ENCODE measurements at places on chromosomes 16 and 17.

DNA sequence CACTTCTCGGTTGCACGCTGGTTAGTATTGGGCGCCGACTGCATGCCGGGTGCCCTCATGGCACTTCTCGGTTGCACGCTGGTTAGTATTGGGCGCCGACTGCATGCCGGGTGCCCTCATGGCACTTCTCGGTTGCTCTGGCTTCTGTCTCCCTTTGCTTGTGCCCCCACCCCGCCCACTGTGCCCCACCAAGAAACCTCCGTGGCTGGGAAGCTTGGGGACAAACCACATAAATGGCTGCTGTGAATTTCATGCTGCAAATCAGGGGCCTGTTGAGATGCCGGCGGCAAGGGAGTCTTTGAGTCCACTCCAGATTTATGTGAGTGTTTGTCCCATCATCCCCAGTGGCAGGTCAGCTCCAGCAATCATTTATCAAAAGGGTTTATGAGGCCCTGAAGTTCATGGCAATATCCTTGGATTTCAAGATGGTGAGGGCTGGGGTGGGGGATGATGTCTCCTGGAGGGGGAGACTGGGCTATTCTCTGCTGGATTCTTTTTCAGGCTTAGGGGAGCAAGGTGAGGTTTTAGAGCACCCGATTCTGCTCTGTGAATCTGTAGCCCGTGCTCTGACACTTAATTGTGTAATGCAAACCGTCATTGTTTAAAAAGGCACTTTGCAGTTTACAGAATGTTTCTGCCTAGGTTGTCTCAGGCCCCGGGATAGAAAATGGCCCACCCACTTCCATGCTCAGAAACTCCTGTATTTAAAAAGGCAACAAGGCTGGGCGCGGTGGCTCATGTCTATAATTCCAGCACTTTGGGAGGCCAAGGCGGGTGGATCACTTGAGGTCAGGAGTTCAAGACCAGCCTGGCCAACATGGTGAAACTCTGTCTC lies 51.2 kb upstream of the CIBAR2 start:
- DNase-seq, result no peak

DNA sequence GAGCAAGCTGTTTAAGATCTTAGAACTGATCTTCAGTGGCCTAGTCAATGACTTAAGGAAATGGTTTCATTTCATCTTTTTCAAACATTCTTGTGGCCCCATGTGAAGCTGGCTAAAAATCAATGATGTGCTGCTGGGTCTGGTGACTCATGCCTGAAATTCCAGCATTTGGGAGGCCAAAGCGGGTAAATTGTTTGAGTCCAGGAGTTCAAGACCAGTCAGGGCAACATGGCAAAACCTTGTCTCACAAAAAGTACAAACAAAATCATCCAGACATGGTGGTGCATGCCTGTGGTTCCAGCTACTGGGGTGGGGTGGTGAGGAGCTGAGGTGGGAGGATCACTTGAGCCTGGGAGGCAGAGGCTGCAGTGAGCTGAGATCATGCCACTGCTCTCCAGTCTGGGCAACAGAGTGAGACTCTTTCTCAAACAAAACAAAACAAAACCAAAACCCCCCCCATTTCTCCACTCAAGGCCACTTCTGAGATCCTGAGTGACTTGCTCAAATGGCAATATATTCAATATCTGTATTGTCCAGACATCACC lies 17.4 kb upstream of the COL1A1 start:
- DNase-seq, result no peak

- DNase-seq, result no peak
Measured at GRCh38 chr16:3696425-3697218, 20.7 kb downstream of the TRAP1 start.

- DNase-seq, result peak; percentile 64
Measured at GRCh38 chr17:35930211-35931065, at the start of gene RDM1. TSS of gene RDM1 (minus strand) at chr17:35930773. CDS start at chr17:35930727, 46 bp downstream.

DNA sequence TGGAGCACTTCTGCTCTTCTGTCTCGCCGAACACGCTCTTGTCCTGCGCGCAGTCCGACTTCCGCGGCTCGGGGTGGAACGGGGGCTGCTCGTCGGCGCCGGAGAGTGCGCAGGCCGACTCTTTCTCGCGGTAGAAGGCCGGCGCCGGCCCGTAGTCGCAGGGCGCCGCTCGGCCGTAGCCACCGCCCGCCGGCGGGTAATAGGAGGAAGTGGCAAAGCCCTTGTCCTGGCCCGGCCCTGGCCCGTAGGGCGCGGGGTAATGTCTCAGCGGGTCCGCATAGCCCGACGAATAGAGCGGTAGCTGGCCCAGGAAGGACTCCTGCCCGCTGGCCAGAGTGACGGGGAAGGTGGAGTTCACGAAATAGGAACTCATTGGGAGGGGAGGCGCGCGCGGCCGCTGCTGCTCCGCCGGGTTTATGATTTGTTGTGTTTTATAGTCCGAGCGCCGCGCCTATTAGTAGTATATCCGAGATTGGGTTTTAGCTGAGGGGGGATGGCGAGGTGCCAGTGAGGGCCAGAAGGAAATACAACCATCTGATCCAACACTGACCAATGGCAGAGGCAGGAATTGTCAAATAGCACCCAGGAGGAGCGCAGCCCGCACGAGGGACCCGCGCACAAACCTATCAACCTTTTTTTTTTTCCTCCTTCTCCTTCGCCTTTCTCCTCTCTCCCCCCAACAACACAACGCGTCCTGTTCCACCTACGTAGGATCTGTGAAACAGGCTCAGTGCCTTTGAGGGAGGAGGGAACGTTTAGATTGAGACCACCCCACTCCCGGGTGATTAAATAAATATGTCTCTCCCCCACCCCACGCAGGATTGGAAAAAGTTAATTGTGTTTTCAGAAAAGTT lies 4.4 kb upstream of the HOXB5 start:
- DNase-seq, result no peak

GRCh38 chr16:30699615-30700099 lies 686 bp downstream of the SRCAP start:
- no peak for DNase-seq

DNA sequence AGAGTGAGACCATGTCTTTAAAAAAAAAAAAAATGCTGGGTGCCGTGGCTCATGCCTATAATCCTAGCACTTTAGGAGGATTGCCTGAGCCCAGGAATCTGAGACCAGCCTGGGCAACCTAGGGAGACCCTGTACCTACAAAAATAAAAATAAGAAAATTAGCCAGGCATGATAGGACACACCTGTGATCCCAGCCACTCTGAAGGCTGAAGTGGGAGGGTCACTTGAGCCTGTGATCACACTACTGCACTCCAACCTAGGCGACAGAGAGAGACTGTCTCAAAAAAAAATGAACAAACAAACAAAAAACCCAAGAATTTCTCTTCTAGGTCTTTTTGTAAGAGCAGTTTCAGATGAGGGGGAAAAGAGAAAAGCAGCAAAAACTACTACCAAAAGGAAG lies 34.6 kb downstream of the NME2 start:
- no peak for DNase-seq

- no peak for DNase-seq
Measured at GRCh38 chr16:9257843-9258242, 166.4 kb downstream of the HAPSTR1 start.

- no peak for DNase-seq
Measured at GRCh38 chr16:10552281-10552680, 28.1 kb downstream of the EMP2 start.

- no peak for DNase-seq
Measured at GRCh38 chr16:53043986-53044601, 8.6 kb downstream of the CHD9NB start.

DNA sequence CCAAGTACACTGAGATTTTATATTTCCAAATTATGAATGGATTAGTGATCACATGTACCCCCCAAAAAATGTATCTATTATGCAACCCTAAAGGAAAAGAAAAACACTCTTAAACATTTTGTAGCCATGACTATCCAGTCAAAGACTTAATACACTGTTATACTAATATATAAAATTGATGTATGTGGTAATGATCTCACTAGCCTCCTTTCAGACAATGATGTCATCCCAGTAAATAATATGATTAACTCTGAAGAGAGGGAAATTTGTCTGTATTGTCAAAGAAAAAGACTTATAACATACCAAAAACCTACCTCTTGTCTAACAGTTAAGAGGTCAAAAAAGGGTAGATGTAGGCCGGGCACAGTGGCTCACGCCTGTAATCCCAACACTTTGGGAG lies 80.7 kb downstream of the USP32 start:
- DNase-seq, result no peak

DNA sequence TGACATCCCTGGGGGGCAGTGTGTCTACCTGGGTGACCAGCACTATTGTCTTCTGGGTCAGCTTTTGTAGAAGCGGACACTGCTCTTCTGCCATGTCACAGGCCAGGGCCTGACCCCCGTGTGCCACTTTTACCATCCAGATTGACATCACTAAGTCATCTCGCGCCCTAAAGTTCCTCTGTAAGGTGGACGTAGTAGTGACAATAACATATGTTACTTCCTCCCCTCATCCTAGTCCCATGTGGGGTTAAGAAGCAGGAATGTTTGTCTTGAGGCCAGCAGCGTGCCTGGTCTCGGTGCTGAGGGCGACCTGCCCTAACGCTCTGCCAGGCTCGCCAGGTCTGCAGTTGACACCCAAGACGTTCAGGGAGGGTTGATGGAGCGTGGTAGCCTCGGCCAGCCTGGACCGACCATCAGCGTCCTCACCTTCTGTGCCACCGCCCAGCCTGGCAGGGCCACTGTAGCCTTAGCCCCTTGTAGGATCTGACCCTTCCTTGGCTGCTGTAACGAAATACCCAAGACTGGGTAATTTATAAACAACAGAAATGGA lies 20.7 kb downstream of the GAA start:
- DNase-seq, result no peak

GRCh38 chr16:851209-851810 lies 50.8 kb upstream of the GNG13 start:
- DNase-seq, result no peak

- no peak for DNase-seq
Measured at GRCh38 chr16:77896415-77897128, 108.2 kb downstream of the VAT1L start.

DNA sequence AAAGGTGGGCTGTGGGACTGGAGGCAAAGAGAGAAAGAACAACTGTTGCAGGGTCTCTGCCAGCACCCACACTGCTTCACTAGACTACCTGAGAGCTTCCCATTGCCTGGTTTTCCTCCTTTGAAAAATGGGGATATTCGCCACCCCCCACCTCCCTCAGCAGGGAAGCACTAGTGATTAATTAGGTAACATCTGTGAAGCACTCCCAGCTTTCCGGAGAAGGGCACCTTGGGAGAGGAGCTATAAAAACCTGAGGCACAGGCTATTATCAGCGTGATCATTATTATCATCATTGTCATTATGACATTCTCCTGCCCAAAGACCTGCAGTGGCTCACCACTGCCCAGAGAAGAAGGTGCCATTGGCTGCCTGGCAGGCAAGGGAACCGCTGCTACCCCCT lies 83.5 kb downstream of the XYLT1 start:
- no peak for DNase-seq

- no peak for DNase-seq
Measured at GRCh38 chr16:56336071-56336688, 89.2 kb downstream of the AMFR start.

DNA sequence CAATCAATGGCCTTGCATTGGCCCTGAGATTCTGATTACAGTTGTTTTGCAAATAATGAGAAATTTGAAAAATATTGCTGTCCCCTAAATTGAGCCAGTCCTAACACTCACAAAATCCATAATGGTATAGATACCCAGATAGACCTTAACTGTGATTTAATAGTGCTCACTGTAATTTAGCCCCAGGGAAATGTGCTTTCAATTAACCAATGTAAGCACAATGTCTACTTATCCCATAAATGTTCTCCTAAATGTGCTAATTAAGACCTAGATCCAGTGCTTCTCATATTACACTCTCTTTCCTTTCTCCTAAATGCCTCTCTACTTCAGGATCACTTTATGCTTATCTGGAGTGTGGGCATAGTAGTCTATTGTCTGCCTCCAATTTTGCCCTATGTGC lies 417.8 kb upstream of the CCL2 start:
- DNase-seq, result no peak

- no peak for DNase-seq
Measured at GRCh38 chr17:77875881-77876509, 82.5 kb upstream of the TNRC6C start.

- no peak for DNase-seq
Measured at GRCh38 chr17:81345228-81346089, 49.8 kb upstream of the BAHCC1 start.

- no peak for DNase-seq
Measured at GRCh38 chr17:74853669-74854068, 6.0 kb downstream of the GRIN2C start.

GRCh38 chr17:57138956-57139576 lies 54.0 kb downstream of the AKAP1 start:
- DNase-seq, result no peak

DNA sequence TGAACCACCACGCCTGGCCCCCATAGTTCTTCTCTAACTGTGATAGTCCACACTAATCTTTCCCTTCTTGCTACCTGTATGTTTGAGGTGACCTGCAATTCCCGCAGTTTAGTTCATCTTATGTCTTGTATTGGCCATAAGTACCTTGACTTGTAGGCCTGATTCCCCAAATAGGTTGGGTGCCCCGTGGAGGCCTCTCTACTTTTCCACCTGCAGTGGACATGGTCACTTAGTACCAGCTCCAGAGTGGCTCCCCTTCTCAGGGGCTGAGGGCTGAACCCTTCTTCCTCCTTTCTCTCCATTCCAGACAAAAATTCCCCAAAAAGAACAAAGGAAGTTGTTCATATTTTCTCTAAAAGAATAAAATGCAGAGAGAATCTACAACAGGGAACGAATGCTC lies 33.5 kb upstream of the CES5A start:
- DNase-seq, result no peak

DNA sequence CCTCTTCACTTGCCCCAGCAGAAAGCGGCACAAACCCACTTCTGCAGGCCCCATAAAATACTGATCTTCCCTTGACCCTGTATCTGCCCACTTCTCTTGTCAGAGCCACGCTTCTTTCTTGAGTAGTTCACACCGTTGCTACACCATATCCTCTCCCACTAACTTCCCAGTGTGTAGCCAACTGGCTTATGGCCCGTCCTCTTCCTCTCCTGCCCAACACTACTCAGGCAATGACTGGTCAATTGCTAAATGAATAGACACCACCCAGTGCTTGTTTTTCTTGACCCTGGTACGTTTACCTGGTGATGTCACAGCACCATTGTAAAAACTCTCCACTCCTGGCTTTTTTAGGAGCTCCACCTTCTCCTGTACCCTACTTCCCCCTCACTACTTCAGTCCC lies 86.9 kb downstream of the NDEL1 start:
- DNase-seq, result no peak

GRCh38 chr16:66207139-66207882 lies 159.2 kb upstream of the CDH5 start:
- no peak for DNase-seq

DNA sequence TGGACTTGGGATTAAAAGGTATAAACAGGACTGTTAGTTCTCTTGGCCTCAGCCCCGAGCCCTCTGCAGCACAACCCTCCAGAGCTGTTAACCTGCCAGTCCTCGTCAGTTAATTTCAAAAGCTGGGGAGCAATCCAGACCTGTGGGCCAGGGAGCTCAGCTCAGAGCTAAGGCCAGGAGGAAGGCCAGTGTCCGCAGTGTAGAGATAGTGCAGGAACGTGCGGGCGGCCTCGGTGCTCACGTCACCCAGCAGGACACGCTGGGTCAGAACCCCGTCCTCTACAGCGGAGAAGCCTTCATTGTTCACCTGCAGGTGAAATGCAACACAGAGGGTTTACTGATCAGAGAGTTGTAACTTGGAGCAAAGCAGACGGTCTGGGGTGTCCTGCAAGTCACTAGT lies 15.4 kb upstream of the NLRC3 start:
- no peak for DNase-seq

- DNase-seq, result peak; percentile 90
Measured at GRCh38 chr17:17591355-17592298, at the start of gene PEMT. TSS of gene PEMT (minus strand) at chr17:17591708. CDS start at chr17:17591626, 82 bp downstream.

Data from activated CD4-positive, alpha-beta T cell treated with anti-CD3 and anti-CD28 coated beads, Interleukin-2, amount 50 U/mL, for 24 hours (primary cell).